ENCODE measurements at places on chromosomes 4 and X.

GRCh38 chr4:68987007-68987406 is 35.4 kb upstream of the UGT2A3 start:
- DNase-seq: no peak

DNA sequence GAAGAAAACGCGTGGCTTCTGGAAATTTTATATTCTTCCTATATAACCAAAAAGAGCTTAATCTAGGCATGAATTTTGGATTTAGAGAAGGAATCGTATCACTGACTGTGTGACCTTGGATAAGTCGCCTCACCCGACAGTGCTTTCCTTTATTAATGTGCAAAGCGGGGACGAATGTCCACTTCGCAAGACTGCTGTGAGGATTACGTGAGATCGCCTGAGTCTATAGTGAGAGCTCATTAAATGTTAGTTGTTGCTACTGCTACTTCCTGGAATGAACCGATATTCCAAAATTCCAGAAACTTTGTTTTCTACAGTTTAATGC is 448 bp upstream of the TBC1D8B start:
- no peak for DNase-seq

- DNase-seq: no peak
These were observed 20.4 kb downstream of the PAPSS1 start for GRCh38 chr4:107699466-107700206.

DNA sequence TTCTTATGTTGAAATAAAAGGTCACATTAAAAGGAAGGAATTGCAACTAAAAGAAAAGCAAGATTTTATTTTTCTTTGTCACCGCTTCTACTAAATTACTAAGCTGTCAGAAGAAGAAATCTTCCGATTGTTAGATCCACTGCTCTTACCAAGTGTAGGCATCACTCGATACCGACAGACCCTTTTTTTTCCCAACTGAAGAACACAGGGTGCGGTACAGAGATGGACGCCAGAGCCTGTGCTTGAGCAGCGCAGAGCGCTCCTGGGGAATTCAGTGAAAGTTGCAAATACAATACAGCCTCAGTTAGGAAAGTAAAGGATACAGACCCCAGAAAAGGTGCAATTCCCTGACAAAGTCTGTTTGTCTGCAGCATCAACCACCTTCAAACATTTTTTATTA is 94.9 kb upstream of the WDR17 start:
- no peak for DNase-seq

DNA sequence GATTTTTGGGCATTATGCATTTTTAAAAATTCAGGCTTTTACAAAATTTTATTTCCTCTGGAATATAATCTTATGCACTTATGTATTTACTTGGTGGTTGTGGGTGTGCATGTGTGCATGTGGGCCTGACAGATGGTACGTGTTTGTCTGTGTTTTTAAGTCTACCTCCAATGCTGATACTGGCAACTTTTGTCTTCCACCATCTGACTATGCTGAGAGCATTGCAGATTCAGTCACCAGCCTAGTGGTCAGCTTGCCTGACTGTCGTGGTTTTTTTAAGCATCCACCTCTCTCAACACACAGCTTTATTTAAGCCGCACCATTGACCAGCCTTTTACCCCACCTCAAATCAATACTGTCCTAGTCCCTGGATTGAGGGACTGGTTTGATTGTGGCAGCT is 37.1 kb downstream of the FSTL5 start:
- no peak for DNase-seq
